Suprapubic skin (tissue), 4 donors: ENCODE measurements at places on chromosomes 1 and 21. TPM values are rescaled to one million over a fixed set of nuclear protein-coding genes. Genes with fewer than 3 reads are reported as not detected.

GRCh38 chr1:63859480-63860275 is 85.9 kb downstream of the ROR1 start:
- DNase-seq, result no peak

- peaks cover 27% of the 10 kb centered on the region for H3K4me1 ChIP-seq
- no peaks in the 10 kb centered on the region for H3K36me3 ChIP-seq
- H3K27ac ChIP-seq, result no peak overlapping the region
- no peak overlapping the region for H3K4me3 ChIP-seq
Observed at GRCh38 chr21:42190486-42190863, 28.5 kb upstream of the ABCG1 start.

- DNase-seq, result no peak
- H3K27me3 ChIP-seq, result peaks cover 11% of the 10 kb centered on the region
- no peaks in the 10 kb centered on the region for H3K36me3 ChIP-seq
- no peak overlapping the region for H3K27ac ChIP-seq
- no peak overlapping the region for H3K4me3 ChIP-seq
- no peaks in the 10 kb centered on the region for H3K4me1 ChIP-seq
Observed at GRCh38 chr1:36805979-36806640, 228.2 kb downstream of the GRIK3 start.

GRCh38 chr1:54464477-54465146 is 58.4 kb upstream of the SSBP3 start:
- H3K4me3 ChIP-seq, result no peak overlapping the region
- no peaks in the 10 kb centered on the region for H3K27me3 ChIP-seq
- no peaks in the 10 kb centered on the region for H3K36me3 ChIP-seq
- H3K4me1 ChIP-seq, result no peaks in the 10 kb centered on the region
- no peak overlapping the region for H3K27ac ChIP-seq
- DNase-seq, result peak; percentile 58

PDZK1 gene
- total RNA-seq, result 2.6 TPM

RGS8 gene
- not detected for total RNA-seq

DNA sequence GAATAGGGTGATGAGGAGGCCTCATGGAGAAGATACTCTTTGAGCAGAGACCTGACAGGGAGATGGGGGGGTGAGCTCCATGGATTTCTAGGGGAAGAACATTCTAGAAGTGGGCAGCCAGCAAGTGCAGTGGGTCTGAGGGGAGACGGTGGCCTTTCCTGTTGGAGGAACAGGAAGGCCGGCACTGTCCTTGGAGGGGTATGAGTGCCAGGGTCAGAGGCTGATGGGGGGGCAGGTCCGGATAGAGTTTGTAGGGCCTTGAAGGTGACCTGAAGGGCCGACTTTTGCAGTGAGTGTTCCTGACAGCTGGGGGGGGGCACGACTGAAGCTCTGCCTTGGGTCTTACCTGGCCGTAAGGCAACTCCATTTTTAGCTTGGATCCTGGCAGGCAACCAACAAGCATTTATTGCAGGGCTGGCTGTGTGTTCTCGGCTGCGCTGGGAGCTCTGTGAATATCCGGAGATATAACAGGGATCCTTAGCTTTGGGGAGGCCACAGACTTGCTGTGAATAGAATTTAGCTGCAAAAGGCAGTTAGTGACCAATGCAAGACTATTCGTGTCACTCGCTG is 130.6 kb downstream of the MRPS6 start:
- no peak for DNase-seq
- H3K4me1 ChIP-seq, result peaks cover 20% of the 10 kb centered on the region
- H3K4me3 ChIP-seq, result no peak overlapping the region
- H3K36me3 ChIP-seq, result no peaks in the 10 kb centered on the region
- no peaks in the 10 kb centered on the region for H3K27me3 ChIP-seq

LEFTY1 gene
- not detected for total RNA-seq

GRCh38 chr1:236530959-236531358 is 7.2 kb downstream of the LGALS8 start:
- peaks cover 16% of the 10 kb centered on the region for H3K4me1 ChIP-seq
- no peak overlapping the region for H3K4me3 ChIP-seq
- H3K27me3 ChIP-seq, result no peaks in the 10 kb centered on the region
- DNase-seq, result no peak

GRCh38 chr1:41670217-41670957 is 185.9 kb upstream of the EDN2 start:
- peaks cover 50% of the 10 kb centered on the region for H3K4me1 ChIP-seq
- no peaks in the 10 kb centered on the region for H3K36me3 ChIP-seq
- no peak for DNase-seq

GRCh38 chr1:211648980-211649934 is 26.2 kb downstream of the NEK2 start:
- no peak overlapping the region for H3K27ac ChIP-seq
- no peaks in the 10 kb centered on the region for H3K36me3 ChIP-seq
- no peaks in the 10 kb centered on the region for H3K4me1 ChIP-seq

DNA sequence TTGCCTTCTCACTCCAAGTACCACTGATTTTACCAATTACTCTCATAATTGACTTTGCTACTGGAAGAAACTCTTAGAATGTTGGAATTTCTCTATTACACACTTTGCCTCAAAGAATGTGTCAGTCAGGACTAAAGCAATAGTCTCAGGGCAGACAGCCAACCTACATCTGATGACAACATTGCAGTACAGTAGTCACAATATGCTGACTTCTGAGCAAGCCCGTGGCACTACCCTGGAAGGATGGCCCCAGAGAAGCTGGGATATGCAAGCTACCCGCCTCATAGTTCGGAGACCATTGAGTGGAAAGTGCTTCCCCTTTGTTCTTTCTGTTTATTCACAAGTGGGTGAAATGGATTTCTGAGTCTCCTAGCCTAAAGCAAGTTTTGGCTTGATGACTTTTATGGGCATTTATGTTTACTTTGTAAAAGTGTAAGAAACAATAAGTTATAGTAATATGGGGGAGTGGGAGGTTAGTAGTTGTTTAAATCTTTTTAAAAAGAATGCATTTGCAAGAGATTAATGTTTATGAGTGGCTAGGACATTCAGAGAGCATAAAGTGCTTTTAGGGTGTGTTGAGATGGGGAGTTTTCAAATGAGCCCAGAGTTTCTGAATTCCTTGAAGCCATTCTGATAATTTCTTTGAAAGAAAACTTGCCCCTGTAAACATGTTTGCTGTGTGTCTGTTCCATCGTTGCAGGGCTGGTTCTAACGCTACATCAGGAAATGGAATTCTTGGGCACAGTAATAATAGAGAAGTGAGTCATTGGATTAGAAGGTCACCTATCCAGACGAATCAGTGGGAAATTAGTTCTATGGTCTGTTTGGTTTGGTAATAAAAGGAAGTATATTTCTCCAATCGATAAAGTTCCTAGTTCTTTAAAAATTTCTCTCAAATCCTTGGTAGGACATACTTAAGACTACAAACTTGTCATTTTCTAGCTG is 63.8 kb downstream of the LMO4 start:
- H3K36me3 ChIP-seq, result no peaks in the 10 kb centered on the region
- no peak for DNase-seq
- H3K4me1 ChIP-seq, result no peaks in the 10 kb centered on the region
- H3K27me3 ChIP-seq, result no peaks in the 10 kb centered on the region
- H3K4me3 ChIP-seq, result no peak overlapping the region

DNA sequence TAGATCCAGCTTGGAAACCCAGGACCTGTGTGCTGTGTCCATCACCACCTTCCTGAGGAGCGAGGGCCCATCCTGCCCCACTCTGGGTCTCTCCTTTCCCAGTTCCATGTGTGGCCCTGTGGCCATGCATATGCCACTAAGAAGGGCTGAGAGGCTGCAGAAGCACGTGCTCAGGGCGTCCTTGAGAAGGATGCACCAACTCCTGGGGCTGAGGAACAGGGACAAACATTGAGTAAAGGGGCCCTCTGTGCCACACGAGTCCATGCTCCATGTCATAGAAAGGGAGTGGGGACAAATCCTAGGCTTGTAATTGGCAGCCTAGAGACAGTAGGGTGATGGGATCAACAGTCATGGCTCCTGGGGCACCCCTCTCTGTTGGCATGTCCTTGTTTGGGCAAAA is 8.4 kb downstream of the ETV3L start:
- H3K4me3 ChIP-seq, result no peak overlapping the region
- no peak overlapping the region for H3K27ac ChIP-seq
- no peak for DNase-seq
- H3K4me1 ChIP-seq, result peaks cover 19% of the 10 kb centered on the region
- no peaks in the 10 kb centered on the region for H3K27me3 ChIP-seq

GRCh38 chr1:159686599-159687299 is 27.6 kb downstream of the CRP start:
- H3K4me1 ChIP-seq, result no peaks in the 10 kb centered on the region
- no peak overlapping the region for H3K27ac ChIP-seq
- no peaks in the 10 kb centered on the region for H3K27me3 ChIP-seq
- H3K4me3 ChIP-seq, result no peak overlapping the region

FGR gene
- 4.2 TPM for total RNA-seq

GRCh38 chr1:232548691-232549090 is 81.2 kb downstream of the SIPA1L2 start:
- no peak for DNase-seq
- H3K27me3 ChIP-seq, result no peaks in the 10 kb centered on the region
- peaks cover 12% of the 10 kb centered on the region for H3K4me1 ChIP-seq
- H3K36me3 ChIP-seq, result no peaks in the 10 kb centered on the region

LCE3E gene
- total RNA-seq, result 19.0 TPM

GRCh38 chr1:40302475-40302874 is 14.6 kb downstream of the COL9A2 start:
- H3K36me3 ChIP-seq, result no peaks in the 10 kb centered on the region
- no peak overlapping the region for H3K27ac ChIP-seq
- no peak for DNase-seq
- H3K4me1 ChIP-seq, result peaks cover 3% of the 10 kb centered on the region
- H3K4me3 ChIP-seq, result no peak overlapping the region

FCRLB gene
- total RNA-seq, result 0.81 TPM

- DNase-seq, result no peak
- no peak overlapping the region for H3K4me3 ChIP-seq
- H3K27ac ChIP-seq, result no peak overlapping the region
- peaks cover 28% of the 10 kb centered on the region for H3K4me1 ChIP-seq
Observed at GRCh38 chr1:94303005-94303404, 65.6 kb upstream of the ARHGAP29 start.

- no peaks in the 10 kb centered on the region for H3K27me3 ChIP-seq
- no peak overlapping the region for H3K27ac ChIP-seq
- no peak for DNase-seq
- H3K36me3 ChIP-seq, result no peaks in the 10 kb centered on the region
Observed at GRCh38 chr1:41504114-41505035, 19.9 kb upstream of the EDN2 start.

- DNase-seq, result no peak
- H3K4me1 ChIP-seq, result no peaks in the 10 kb centered on the region
- H3K36me3 ChIP-seq, result no peaks in the 10 kb centered on the region
- no peak overlapping the region for H3K27ac ChIP-seq
Observed at GRCh38 chr21:32543975-32544374, 41.3 kb downstream of the TCP10L start.

- H3K36me3 ChIP-seq, result peaks cover 13% of the 10 kb centered on the region
- no peak for DNase-seq
- H3K27me3 ChIP-seq, result no peaks in the 10 kb centered on the region
- H3K4me1 ChIP-seq, result no peaks in the 10 kb centered on the region
Observed at GRCh38 chr21:15853126-15853525, 123.3 kb downstream of the USP25 start.

- no peak overlapping the region for H3K4me3 ChIP-seq
- H3K27me3 ChIP-seq, result no peaks in the 10 kb centered on the region
- DNase-seq, result no peak
- peaks cover 68% of the 10 kb centered on the region for H3K36me3 ChIP-seq
- H3K27ac ChIP-seq, result no peak overlapping the region
Observed at GRCh38 chr1:23069149-23069548, 49.9 kb downstream of the KDM1A start.

DNA sequence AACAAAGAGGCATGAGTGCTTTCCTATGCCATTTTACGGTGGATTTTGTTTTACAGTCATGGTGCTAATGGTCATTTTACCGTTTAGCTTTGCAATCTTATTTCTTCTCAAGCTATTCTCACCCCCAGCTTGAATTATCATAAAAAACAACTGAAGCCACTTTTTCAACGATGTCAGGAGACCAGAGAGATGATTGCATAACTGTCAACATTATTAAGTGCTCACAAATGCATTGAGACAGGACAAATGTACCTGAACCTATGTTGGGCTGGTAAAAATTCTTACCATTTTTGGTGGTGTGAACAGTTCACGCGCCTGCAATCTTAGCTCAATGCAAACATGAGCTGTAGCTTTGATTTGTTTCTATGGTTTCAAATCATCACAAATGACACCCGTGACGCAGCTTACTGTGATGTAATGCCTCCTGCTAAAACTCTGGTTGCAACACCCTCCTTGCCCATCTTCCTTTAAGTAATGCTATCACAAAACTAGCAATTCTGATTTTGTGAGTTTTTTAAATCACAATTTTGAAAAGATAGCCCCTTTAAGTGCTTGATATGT is 104.4 kb downstream of the UCHL5 start:
- no peak overlapping the region for H3K4me3 ChIP-seq
- H3K27ac ChIP-seq, result no peak overlapping the region
- H3K36me3 ChIP-seq, result no peaks in the 10 kb centered on the region
- no peak for DNase-seq
- H3K4me1 ChIP-seq, result no peaks in the 10 kb centered on the region
- no peaks in the 10 kb centered on the region for H3K27me3 ChIP-seq

DNA sequence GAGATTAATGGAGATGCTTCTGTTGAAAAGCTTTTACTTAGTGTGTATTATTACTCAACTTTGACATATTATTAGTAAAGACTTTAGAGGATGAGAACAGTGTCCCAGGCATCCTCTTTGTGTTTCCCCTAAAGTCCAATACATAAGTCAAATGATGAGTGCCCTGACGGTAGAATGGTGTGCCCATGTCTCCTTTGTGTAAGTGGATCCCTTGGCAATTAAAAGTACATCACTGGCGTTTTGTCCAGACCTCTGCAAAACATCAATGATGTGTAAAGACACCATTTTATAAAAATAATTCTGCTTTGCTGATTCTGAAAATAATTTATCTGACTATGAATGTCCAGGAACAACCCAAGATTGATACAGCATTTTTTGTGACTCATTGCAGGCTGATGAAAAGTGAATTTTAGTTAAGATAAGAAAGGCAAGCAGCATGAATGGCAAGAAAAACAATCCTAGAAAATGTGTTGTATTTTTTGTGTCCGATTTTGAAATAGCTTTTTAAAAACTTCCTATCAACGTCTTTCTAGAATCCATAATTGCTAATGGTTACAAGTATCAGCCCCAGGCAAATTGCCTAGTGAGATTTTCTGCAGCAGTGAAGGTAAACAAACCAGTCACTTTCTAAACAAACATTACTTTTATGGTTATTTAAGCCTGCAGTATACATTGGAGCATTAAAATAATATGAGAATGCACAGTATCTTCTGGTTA is 251.5 kb downstream of the PTPRC start:
- no peak overlapping the region for H3K27ac ChIP-seq
- no peak for DNase-seq
- H3K4me3 ChIP-seq, result no peak overlapping the region
- no peaks in the 10 kb centered on the region for H3K4me1 ChIP-seq

GRCh38 chr1:56187405-56187804 is 392.0 kb downstream of the PLPP3 start:
- no peak overlapping the region for H3K4me3 ChIP-seq
- H3K4me1 ChIP-seq, result peaks cover 26% of the 10 kb centered on the region
- no peaks in the 10 kb centered on the region for H3K36me3 ChIP-seq
- no peak overlapping the region for H3K27ac ChIP-seq
- H3K27me3 ChIP-seq, result no peaks in the 10 kb centered on the region
